ENCODE measurements at places on chromosomes 4 and X.

DNA sequence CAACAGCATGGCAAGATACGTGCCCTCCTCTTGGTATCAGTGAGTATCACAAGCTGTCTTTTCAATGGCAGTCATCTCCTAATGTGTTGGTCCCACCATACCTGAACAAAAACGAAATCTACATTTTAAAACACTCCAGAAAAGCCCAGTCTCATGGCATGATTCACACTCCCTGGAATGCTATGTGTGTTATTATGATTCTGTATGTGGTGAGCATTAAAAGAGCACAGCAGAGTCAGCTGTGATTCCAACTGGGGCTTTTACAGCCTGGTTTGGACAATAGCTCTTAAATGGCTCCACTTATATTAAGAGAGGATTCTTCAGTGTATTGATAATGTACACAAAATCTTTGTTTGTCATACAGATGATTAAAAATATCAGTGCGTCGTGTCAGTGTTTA is 274.1 kb upstream of the GK2 start:
- no peak for DNase-seq

DNA sequence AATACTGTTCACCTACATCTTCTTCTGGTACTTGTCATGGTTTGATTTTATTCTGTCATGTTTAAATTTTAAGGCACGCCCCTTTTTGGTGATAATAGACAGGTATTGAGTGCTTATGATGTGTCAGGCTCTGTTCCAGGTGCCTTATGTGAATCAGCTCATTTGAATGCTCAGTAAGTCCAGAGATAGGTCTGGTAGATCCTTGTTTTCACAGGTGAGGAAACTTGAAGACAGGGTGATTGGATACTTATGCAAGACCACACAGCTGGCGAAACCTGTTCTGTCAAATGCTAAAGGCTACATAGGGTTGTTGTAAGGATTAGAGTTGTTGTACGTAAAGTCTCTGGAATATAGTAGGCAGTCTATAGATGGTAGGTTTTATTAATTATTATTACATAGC is 9.6 kb upstream of the SLC25A14 start:
- DNase-seq: no peak

GRCh38 chr4:55183926-55184599 is 58.7 kb upstream of the KDR start:
- DNase-seq: no peak

- no peak for DNase-seq
Measured at GRCh38 chr4:85741381-85741780, 266.4 kb downstream of the ARHGAP24 start.

- no peak for DNase-seq
Measured at GRCh38 chrX:17668929-17669328, 68.4 kb upstream of the SCML1 start.

DNA sequence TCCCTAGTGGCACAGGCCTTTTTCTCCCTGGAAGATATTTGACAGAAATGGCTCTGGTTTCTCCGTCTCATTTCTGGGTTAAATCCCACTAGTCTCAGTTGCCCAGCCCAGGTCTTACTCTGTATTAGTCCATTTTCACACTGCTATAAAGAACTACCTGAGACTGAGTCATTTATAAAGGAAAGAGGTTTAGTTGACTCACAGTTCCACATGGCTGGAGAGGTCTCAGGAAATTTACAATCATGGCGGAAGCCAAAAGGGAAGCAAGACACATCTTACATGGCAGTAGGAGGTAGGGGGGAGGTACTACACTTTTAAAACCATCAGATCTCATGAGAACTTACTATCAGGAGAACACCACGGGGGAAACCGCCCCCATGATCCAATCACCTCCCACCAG is 81.9 kb downstream of the FHDC1 start:
- DNase-seq: no peak

GRCh38 chr4:43133566-43133965 is 241.1 kb downstream of the GRXCR1 start:
- no peak for DNase-seq

DNA sequence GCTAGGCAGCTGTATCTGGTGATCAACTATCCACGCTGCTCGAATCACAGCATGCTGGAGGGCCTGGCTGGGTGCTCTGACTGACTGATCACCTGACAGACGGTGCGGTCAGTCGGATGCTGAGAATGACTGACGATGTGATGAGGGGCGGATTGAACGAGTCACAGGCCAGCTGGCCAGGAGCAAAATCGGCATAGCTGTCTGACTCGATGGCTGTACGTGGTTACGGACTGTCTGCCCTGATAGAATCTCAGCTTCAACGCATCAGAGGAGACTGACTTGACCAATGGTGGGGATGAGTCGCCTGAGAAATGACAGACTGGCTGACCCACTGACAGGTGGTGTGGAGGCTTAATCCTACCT is 1.0 kb upstream of the SUV39H1 start:
- DNase-seq: no peak

- DNase-seq: peak; percentile 65
Measured at GRCh38 chr4:37666625-37667071, 19.5 kb downstream of the RELL1 start.

DNA sequence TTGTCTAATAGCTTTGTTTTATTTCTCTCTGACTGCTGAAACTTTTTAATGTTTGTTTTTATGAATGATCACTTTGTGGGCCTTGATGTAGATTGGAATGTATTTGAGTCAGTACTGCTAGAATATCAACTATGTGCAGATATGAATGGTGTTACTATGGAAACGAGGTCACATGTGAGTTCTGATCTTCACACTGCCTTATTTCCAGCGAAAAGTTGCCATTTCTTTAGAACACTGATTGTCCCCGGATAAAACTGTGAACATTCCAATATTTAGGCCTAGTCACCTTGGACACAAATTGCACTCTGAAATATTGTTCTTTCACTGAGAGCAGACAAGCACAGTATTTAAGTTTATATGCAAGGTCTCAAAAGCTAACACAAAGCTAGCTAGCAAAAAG is 27.2 kb upstream of the MAGED1 start:
- no peak for DNase-seq

DNA sequence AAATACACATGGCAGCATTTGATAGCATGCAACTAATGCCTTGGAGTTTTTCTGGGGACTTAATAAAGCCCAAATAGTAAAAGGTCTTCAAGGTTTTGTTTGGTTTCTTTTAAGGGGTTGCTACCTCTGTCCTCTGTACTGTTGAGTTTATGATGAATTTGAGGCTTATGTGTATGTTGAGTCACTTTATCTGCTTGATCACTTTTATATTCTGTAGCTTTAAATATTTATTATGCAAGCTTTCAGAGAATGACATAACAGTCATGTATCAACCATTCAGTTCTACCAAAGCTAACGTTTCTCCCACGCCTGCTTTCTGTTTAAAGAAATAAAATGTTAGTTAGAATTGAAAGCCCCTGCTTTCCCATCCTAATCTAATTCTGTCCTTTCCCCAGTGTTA is 122.2 kb downstream of the NHS start:
- DNase-seq: no peak

DNA sequence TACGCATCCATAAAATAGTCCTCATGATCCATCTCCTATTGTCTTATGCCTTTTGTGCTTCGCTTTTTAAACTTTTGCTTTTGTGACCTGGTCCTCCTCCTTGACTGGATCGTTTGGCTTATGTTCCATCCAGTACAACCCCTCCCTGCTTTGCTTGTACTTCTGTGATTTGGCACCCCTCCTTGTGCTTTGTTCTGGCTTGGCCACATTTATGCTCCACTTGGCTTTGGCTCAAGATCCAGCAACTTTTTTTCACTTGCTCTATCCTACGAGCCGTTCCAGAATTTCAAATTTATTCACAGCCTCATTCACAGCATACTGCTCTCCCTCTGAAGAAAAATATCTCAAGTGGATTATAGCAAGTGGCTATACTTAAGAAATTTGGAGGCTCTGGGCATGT is 28.0 kb upstream of the GLRA2 start:
- DNase-seq: no peak

- no peak for DNase-seq
Measured at GRCh38 chrX:119762718-119763117, 4.3 kb downstream of the SOWAHD start.

- no peak for DNase-seq
Measured at GRCh38 chrX:133337250-133337649, 78.0 kb downstream of the GPC4 start.

GRCh38 chr4:10085828-10086505 is 30.6 kb downstream of the WDR1 start:
- DNase-seq: peak; percentile 2

GRCh38 chrX:36961590-36961989 is 46.6 kb upstream of the FAM47C start:
- peak; percentile 53 for DNase-seq

GRCh38 chr4:48252313-48252712 is 17.3 kb downstream of the TEC start:
- DNase-seq: no peak

DNA sequence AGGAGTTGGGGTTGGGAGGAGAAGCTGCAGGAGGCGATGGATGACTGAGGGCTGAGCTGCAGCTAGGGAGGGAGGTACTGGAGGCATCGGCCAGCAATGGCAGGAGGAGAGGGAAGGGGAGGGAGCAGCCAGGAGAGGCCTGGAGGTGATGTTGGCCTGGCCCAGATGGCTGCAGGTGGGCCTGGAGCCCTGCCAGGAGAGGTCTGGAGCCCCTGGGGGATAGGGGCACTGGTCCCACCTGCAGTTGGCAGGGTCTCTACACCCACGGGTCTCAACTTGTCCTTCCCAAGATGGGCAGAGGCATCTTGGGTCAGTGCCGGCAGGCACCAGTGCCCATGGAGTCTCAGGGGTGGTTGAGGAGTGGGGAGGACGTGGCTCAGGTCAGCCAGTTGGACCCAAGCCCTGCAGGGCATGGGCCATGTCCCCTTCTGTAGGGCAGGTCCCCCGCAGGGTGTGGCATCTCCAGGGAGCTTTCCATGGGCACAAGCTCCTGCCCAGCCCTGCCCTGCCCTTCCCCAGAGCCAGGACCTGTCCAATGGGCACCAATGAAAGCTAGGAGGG is 2.7 kb upstream of the MXD4 start:
- DNase-seq: no peak

DNA sequence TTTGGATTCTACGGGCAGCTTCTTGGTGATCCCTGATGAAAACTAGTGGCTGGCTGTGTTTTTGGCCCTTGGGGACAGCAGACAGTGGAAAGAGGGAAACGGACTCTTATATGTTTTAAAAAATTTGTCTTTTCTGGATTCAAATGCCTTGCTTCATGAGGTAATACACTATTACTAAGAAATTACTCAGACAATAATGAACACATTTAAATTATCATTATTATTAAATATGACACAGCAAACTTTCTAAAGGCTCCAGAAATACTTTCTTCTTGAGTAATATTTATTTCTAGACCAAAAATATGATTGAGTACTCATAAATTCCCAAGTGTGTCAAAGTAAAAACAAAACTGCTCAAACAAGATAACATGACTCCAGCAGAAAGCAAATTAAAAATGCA is 520.7 kb upstream of the AADAT start:
- DNase-seq: no peak

- no peak for DNase-seq
Measured at GRCh38 chr4:98565681-98566301, 92.6 kb downstream of the TSPAN5 start.

DNA sequence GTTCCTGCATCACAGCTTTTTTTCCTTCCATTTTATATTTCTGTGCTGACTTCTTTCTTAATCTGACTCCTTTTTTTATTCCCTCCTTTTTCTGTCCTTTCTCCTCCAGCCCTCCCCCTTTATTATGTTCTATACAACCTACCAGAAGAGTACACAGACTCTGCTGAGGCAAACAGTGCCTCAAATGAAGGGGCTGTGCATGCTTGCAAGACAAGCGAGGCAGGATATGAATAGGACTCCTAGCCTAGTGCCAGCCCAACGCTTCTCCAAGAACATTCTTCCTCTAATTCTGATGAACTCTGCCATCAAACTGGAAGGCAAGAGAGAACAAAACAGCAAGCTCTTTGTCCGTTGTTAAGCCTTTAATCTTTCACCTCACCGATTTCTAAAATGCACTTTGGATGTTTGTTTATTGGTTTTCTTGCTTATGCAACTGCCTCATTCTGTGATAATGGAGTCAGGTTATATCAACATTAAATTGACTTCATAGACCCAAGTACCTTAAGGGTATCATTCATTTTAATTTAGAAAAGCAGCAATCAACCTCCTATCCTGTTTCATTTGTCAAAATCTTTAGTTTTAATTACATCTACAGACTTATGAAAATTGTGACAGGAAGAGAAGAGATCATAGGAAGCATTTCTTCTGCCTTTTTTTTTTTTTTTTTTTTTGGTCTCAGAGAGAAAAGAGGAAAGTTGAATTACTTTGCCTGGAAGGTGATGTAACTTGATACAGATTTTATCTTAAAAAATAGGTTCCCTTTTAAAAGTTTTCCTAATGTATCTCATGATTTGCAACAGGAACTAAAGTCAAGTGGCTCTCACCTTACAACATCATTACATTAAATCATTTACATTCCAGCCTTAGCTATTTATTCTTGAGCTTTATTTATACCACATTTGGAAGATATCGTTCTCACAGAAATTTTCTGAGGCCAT is 284.7 kb upstream of the FTHL17 start:
- no peak for DNase-seq

- DNase-seq: no peak
Measured at GRCh38 chr4:20255251-20255586, 3.5 kb downstream of the SLIT2 start.

GRCh38 chr4:107148904-107149303 is 112.8 kb upstream of the DKK2 start:
- no peak for DNase-seq

DNA sequence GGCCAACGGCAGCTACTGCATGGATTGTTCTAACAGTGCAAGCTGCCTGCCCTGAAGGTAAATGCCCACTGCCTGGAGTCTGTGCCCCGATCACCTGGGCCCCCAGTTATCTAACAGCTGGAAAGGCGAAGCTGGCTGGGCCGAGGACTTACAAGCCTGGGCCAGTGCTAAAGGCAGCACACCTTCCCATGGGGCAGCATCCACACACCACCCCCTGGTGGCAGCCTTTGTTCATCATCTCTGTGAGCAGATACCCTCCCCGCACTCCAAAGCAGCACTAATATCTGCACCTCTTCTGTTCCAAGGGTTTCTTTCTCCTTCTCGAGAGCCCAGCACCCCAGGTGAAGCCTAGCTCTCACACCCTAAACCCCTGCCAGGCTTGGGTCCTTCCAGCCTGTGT is 7.6 kb downstream of the SLC2A9 start:
- DNase-seq: peak; percentile 52

DNA sequence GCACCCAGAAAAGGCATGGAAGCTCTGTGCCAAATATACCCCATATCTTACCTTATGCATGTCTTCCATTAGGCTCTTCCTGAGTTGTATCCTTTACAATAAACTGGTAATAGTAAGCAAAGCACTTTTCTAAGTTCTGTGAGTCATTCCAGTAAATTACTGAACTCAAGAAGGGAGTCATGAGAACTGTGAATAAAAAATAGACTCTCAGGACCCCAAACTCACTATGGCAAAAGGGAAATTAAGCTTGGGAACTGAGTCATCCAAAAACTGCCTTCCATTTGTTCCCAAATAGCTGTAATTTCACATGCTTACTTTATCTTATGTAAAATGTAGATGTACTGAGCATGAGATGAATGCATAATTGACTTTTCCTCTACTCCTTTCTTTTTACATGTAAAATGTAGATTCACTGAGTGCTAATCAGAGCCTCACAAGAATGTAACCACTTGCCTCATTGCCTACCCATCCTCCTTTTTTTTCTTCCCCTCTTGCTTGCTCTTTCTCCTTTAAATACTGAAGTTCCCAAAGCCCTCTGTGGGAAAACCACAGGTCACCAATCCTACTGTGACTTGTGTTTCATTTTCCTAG is 8.1 kb downstream of the TCEAL3 start:
- DNase-seq: no peak

GRCh38 chr4:128663325-128663724 is 146.2 kb upstream of the JADE1 start:
- DNase-seq: no peak

Data from 8988T (cell line).